Activated T-cell treated with anti-CD3 and anti-CD28 coated beads, Interleukin-2, amount 50 U/mL, for 24 hours (primary cell): ENCODE measurements at places on chromosomes 5 and 9.

DNA sequence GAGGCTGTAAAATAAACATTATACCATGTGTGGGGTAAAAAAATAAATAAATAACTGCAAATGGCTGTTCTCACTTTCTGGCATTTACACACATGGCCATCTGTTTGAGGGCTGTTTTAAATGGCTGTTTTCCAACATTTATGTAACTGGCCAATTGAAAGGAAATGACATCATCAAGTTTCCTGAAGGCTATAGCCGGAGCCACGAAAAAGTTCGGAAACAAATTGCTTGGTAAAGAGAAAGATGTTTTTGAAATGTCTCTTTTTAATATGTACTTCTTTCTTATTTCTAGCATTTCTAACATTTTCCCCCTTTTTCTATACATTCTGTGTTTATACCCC is 95.4 kb upstream of the DAB2 start:
- no peak for DNase-seq

- no peak for DNase-seq
Observed at GRCh38 chr5:135309391-135310327, 89.4 kb downstream of the MACROH2A1 start.

- no peak for DNase-seq
Observed at GRCh38 chr9:5976674-5977397, 38.6 kb downstream of the RANBP6 start.

DNA sequence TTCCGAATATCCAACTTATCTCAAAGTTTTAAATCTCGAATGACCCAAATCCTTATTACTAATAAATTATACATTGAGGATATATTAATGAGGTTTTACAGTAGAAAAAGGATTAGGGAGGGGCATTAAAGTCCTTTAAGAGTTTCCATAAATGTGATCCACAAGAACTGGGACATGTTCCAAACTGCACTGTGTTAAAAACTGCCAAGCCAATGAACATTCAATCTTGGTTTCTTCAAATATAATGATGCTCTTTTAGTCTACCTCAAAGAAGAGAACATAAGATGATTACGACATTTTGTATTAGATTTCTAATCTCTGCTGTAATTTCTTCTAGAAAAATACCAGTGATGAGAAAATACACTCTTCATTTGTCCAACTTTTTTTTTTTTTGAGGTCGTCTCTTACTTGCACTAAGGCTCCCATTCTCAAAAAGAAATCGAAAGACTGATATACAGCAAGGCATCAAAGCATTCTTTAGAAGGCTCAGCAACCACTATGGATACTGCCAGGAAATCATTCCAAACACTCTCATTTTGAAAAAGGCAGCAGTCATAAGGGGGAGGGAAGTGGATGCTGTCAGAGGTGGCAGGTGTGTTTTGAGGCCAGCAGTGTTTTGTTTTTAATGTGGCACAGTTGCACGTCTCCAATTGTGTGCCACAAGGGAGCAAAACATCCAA is 1.7 kb downstream of the PTAR1 start:
- DNase-seq = no peak

DNA sequence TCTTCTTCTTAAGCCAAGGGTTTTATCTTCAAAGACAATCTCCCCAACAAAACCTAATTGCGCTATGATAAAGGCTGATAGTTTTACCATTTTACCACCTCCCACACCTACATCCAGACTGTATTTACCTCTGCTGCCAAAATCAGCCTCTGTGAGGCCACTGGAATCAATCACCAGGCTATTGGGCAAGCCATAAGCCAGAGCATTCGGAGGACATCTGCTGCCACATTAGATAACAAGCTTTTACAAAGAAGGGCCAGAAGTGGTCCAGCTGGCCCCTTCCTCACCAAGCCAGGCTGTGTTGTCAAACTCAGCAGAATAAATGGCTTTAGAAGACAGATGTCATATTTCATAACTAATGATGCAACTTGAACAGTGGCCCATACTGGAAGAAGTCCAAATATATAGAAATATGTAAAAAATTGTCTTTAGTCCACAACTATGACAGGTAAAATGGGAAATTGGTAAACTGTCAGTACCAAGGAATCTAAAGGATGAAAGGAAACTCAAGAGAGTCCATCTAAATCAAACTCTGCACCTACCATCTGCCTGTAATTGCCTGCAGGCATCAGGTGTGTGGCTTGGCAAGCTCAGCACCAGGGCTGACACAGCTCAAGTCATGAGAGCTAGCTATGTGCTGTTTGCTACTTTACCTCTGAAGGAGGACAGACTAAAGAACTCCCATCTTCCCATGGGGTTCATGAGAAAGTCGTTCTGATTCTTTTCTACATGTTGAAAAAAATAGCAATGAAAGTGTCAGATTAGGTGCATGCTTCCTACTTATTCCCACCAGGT is 16.1 kb downstream of the SLC45A2 start:
- DNase-seq = no peak

GRCh38 chr5:95609711-95610110 is 10.2 kb upstream of the GPR150 start:
- DNase-seq = no peak

DNA sequence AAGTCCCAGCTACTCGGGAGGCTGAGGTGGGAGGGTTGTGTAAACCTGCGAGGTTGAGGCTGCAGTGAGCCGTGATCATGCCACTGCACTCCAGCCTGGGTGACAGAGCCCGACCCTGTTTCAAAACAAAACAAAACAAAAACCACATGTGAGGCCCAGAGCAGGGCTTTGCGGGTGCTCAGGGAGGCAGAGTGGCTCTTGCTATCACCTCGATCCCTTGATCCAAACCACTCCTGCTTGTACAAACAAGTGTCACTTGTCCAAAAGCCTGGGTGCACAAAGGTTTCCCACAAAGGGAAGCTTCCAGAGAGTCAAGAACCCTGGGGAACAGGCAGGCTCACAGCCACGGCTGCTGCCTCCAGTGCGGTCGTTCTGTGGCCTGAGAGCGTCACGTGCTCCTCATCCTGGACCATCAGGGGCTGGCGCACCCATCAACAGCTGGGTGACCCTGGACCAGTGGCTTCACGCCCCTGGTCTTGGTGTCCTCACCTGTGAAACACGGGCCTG is 162.7 kb downstream of the C9orf50 start:
- peak; percentile 62 for DNase-seq

DNA sequence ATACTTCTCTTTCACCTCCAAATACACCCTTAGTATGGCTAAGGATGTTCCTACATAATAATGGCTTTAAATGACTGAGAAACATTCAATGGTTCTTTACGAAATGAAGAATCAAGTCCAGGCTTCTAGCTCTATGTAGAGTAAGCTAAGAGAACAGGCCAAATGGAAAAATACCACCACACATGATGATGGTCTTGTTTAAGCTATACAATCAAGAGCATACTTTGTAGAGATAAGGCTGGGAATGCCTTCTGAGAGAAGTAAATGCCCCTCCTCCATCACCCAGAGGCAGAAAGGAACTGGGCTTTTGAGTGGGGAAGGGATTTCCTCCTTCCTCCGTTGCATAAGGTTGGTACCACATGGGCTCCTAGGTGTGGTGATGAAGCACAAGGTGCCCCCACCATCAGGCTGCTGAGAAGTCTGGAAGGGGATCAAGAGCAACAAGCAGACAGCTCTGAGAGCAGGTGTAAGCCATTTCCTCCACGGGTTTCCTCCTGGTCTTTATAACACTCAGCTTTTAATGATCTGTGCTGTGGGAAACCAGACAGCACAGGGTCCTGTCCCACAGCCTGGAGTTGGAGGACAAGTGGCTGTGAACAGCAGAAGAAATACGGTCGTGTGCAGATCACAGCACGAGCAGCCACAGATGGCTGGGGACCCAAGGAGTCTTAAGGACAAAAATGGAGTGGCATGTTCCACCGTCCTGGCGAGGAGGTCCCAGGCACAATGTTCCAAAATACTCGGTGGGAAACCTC is 396.9 kb downstream of the CTNND2 start:
- DNase-seq = no peak

DNA sequence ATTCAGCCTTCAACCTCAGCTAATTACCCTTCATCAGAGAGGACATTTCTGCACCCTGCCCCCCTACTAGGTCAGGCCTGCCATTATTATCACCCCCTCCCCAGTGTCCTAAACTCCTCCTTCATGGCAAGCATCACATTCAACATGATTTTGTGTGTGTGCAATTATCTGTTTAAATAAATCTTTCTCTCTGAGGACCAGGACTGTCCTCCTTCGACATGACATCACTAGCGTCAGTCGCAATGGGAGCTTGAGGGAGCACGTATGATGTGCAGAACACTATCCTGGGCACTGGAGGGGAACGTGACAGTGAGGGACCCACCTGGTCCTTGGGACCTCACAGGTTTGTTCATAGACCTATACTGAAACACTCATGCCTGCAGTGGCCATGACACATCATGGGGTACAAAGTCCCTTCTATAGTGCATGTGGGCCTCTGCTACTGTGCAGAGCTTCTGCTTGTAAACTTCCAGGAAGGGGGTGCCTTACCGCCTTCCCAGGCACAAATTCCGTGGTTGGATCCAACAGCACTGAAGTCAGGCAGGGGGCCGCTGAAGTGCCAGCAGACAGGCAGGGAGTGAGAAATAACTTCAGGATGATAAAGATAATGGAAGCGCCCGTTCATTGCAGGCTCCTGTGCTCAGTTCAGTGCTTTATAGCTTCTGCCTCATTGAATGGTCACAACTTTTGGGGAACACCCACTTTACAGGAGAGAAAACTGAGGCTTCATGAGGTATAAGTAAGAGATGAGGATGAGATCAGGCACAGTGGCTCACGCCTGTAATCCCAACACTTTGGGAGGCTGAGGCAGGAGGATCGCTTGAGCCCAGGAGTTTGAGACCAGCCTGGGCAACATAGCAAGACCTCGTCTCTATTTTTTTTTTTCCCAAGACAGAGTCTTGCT is 36.0 kb upstream of the STXBP1 start:
- no peak for DNase-seq

- no peak for DNase-seq
Observed at GRCh38 chr5:150000990-150001659, 586 bp downstream of the HMGXB3 start.

DNA sequence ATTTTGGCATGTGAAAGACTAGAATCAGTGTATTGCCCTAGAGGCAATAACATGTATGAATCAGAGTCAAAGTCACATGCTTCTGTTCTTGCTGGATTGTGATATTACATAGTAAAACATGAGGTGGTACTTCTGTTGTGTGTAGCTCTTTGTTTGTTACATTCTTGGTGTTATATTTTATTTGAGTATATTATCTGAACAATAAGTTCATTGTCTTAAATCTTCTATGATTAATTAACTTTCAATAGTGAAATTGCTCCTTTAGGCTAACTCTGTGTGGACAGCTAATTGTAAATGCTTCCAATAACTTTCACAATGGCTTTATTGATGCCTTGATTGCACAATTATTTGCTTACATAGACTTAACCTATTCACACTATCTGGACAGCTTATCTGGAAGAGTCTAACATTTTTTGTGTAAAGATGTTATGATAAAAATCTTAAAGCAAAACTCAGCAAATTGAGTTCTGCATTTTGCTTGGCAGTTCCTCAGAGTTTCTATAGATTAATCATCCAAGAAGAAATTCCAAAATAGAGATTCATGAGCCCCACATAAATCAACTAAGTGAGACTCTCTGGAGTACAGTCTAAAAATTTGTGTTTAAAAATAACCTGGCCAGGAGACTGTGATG is 239.6 kb upstream of the TUSC1 start:
- DNase-seq = no peak

GRCh38 chr5:158953929-158954534 is 145.7 kb downstream of the EBF1 start:
- no peak for DNase-seq

- DNase-seq = no peak
Observed at GRCh38 chr5:164449460-164449859, 944.0 kb downstream of the MAT2B start.

- DNase-seq = no peak
Observed at GRCh38 chr5:115402822-115403577, 106.5 kb upstream of the CCDC112 start.

DNA sequence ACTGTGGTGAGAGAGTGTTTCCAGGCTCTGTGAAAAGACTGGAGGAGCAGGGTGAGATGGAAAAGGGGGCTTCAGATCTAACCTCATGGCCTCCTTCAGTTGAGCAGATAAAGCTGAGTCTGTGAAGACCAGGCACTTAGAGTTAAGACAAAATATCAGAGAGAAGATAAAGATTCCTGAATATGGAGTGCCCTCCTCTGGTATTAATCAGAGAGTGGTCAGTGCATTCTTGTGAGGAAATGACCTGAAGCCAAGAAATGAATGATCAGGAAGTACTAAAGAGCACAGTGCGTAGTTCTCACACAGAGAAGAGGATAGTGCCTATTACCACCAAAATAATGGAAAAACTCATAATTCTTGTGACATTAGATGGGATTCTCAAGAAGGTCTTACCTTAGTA is 1417.0 kb upstream of the ACO1 start:
- DNase-seq = no peak

- no peak for DNase-seq
Observed at GRCh38 chr9:134236001-134236421, 71.6 kb upstream of the RNU6ATAC start.

- no peak for DNase-seq
Observed at GRCh38 chr5:147406636-147407035, 103.2 kb downstream of the DPYSL3 start.

DNA sequence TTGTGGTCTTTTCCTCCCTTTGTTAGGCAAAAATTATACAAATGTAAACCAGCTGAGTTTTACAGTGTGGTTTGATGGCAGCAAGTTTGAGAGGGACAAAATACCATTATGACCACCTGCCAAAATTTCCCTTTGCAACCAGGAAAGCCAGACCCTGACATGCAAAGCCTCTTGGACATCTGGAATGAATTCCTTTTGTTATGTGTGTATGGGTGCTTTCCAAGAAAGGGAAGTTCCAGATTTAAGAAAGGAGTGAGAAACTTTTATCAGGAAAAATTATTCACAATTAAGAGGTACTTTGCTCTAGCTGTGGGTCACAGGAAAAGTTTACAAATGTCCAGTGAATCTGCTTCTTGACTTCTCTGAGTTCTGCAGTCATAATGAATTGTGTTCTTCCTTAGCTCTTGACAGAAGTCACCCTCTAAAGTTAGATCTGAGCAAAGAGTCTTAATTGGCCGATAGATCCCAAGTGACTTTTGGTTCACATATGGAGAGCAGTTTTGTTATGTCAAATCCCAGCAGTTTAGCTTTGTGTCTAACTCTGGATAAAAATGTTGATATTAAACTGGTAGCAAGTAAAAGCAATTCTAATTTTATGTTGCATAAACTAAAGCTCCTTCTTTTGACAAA is 295.9 kb upstream of the ZNF608 start:
- DNase-seq = no peak

- no peak for DNase-seq
Observed at GRCh38 chr9:133707763-133708245, 30.3 kb downstream of the SARDH start.

DNA sequence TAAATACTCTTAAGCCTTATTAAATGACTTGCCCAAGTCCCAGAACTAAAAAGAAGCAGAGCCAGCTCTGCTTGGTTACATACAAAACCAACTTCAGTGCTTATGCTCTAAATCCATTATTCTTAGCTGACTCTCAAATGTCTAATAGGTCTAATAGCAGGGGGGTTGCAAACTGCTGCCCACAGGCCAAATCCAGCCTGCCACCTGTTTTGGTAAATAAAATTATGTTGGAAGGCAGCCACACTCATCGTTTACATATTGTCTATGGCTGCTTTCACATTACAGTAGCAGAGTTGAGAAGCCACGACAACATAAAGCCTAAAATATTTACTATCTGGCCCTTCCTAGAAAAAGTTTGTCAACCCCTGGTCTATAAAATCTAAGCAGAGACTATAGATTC is 69.0 kb downstream of the KLHL3 start:
- DNase-seq = no peak
